ENCODE measurements at places on chromosomes 5 and 9. TPM values are rescaled to one million over a fixed set of nuclear protein-coding genes. Genes with fewer than 3 reads are reported as not detected.

PCDHGA9 gene
- total RNA-seq: 6.8 TPM

SPINK7 gene
- total RNA-seq: 44.1 TPM

GPR150 gene
- total RNA-seq: 1.6 TPM

STRBP gene
- 6.5 TPM for total RNA-seq
